ENCODE measurements at places on chromosomes 3 and 15. TPM values are rescaled to one million over a fixed set of nuclear protein-coding genes. Genes with fewer than 3 reads are reported as not detected.

The PEX5L gene
- total RNA-seq: 0.31 TPM

- H3K27me3 ChIP-seq: peaks cover 19% of the 10 kb centered on the region
- H3K4me3 ChIP-seq: no peak overlapping the region
- H3K27ac ChIP-seq: no peak overlapping the region
- DNase-seq: no peak
- H3K4me1 ChIP-seq: no peaks in the 10 kb centered on the region
- H3K36me3 ChIP-seq: no peaks in the 10 kb centered on the region
Observed at GRCh38 chr3:187228740-187229139, 31.5 kb downstream of the RTP1 start.

The FMN1 gene
- 1.1 TPM for total RNA-seq

The SOX2 gene
- 0.16 TPM for total RNA-seq

DNA sequence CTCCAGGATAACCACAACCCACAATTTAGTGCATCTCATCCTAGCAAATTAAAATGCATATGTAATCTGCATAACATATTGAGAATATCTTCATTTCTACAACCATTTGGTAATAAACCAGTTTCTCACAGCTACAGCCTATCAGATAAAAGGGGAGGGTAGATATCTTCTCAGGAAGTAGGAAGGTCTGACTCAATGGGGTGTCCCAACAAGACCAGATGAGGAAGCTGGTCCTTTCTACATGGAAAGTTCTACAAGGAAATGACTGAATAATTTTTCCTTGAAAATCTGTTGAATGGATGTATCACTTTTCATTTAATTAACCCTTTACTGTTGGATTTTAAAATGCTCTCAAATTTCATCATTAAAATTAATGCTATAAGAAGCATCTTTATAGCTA lies 17.4 kb upstream of the TMPRSS7 start:
- no peak for DNase-seq
- no peaks in the 10 kb centered on the region for H3K36me3 ChIP-seq
- peaks cover 16% of the 10 kb centered on the region for H3K4me1 ChIP-seq
- no peak overlapping the region for H3K27ac ChIP-seq
- no peaks in the 10 kb centered on the region for H3K27me3 ChIP-seq

DNA sequence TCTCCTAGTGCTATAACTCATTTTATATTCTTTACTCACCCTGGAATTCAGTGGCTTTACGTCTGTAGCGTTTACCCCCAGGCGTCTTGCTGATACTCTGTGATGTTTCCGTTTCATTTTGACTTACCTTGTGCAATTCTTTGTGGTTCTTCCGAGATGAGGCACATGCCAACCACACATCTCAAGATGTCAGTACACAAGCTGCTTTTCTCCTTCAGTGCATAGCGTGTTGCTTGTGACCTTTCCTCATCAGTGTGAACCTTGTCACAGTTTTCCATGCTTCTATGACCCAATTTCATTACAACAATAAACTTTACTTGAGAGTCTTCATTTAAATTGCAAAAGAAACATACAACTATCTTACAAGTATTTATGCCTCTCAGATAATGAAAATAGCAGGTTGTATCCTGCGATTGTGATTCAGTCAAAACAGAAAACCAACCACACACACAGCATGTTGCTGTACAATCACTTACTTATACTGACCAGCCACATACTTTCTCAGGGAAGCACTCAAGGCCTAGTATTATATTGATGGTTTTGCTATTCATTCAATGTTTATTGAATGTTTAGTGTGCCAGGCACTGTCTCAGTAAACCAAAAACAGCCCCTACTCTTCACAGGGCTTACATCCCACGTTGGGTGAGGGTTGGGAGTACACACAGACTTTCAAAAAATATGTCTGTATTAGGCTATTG lies 4.6 kb upstream of the TBL1XR1 start:
- H3K27ac ChIP-seq: peak overlapping the region; percentile 16
- H3K27me3 ChIP-seq: no peaks in the 10 kb centered on the region
- peak overlapping the region; percentile 60 for H3K4me3 ChIP-seq
- H3K4me1 ChIP-seq: peaks cover 50% of the 10 kb centered on the region
- H3K36me3 ChIP-seq: peaks cover 1% of the 10 kb centered on the region

- no peak overlapping the region for H3K27ac ChIP-seq
- H3K27me3 ChIP-seq: peaks cover 26% of the 10 kb centered on the region
Observed at GRCh38 chr15:69536726-69537512, 84.3 kb downstream of the RPLP1 start.

The SATB1 gene
- 716 TPM for total RNA-seq

The NTRK3 gene
- total RNA-seq: 8.9 TPM

DNA sequence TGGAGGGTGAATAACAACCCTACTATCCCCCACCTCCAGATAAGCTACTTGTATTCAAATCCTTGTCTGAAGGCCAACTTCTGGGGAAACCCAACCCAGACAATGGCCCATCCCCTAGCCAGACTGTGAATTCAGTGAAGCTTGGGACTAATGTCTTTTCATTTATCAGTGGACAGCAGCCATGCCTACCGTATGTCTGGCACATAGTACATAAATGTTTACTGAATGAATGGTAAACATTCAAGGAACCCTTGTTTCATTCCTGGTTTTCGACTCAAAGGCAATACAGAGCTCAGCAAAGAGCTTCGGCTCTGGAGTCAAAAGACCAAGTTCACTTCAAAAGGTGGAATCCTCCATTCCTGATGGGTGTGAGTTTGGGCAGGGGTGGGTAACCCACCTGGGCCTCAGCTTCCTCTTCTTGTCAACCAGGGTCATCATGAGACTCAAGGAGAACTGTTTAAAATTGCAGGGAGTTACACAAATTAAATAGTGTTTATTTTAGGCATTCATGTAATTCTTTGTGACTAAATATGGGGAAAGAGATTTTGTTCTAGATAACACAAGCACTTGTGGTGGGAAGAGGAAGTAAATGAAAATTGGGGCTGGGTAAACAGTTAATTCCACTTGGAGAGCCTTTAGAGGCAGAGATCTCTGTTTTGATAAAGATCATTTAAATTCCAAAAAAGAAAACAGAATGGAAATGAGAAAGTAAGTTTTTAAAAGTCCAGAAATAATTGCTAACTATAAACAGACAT lies 303.7 kb upstream of the WNT5A start:
- no peaks in the 10 kb centered on the region for H3K4me1 ChIP-seq
- H3K27me3 ChIP-seq: no peaks in the 10 kb centered on the region
- H3K36me3 ChIP-seq: no peaks in the 10 kb centered on the region

DNA sequence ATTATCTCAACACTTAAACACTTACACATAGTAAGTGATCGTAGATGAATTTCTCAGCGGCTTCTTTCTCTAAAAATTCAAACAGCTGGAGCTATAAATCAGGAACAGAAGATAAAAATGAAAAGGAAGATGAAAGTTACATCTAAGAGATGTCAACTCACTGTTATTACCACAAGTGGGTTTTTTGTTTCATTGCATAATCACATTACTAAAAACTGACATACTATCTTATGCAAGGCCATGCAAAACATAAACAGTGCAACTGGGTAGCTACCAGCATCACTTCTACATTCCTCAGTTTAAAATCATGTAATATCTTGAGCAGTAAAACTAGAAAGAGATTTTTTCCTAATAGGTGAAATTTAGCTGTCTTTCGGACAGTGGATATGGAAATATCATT lies 14.9 kb downstream of the MINDY4B start:
- no peaks in the 10 kb centered on the region for H3K4me1 ChIP-seq
- H3K4me3 ChIP-seq: no peak overlapping the region
- no peaks in the 10 kb centered on the region for H3K36me3 ChIP-seq
- H3K27me3 ChIP-seq: peaks cover 17% of the 10 kb centered on the region
- no peak overlapping the region for H3K27ac ChIP-seq

GRCh38 chr3:57176045-57176444 lies 10.9 kb upstream of the IL17RD start:
- no peak for DNase-seq
- no peak overlapping the region for H3K4me3 ChIP-seq
- no peaks in the 10 kb centered on the region for H3K36me3 ChIP-seq

The FAM107A gene
- total RNA-seq: not detected

DNA sequence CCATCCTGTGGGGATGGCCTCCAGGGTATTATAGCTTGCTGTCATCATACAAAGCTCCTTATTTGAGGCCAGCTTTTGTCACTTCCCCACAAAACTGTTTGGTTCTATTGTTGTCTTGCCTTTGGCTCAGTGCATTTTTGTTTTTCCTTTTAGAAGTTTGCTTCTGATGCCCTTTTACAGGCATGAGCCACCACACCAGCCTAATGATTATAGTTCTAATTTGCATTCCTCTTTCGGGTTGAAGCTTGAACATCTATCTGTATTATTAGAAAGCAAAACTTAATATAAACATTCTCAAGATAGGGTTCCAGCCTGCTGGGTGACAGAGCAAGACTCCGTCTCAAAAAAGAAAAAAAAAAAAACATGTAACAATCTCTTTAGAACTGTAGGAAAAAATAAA lies 39.8 kb downstream of the SMARCC1 start:
- H3K4me3 ChIP-seq: no peak overlapping the region
- peaks cover 21% of the 10 kb centered on the region for H3K4me1 ChIP-seq
- DNase-seq: no peak
- H3K36me3 ChIP-seq: peaks cover 4% of the 10 kb centered on the region

The ALPK3 gene
- 0.46 TPM for total RNA-seq

DNA sequence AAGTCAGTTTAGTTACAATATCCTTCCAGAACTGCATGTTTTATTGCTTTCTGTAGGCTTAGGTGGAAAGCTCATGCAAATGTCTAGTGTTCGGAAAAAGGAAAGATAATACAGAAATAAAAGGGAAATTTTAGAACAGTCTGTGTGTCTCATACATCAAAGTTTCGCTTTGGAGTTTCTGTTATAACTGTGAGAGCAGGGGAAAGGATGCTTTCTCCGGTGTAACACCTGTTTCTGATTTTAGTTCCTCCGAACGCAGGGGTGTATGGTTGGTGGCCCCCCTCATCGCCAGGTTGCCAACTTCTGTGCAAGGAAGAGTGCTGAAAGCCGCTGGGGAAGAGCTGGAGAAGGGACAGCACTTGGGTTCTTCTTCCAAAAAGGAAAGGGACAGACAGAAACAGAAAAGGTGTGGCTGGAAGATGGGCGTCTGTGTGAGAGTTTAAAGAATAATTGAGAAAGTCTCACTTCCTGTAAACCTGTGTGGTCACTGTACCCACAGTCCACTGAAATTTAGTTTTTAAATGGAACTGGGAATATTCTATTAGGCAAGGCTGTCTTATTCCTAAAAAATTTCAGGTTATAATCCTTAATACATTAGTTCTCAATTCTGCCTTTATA lies 6.7 kb downstream of the P2RY12 start:
- DNase-seq: no peak
- H3K4me1 ChIP-seq: no peaks in the 10 kb centered on the region
- H3K27me3 ChIP-seq: no peaks in the 10 kb centered on the region
- H3K36me3 ChIP-seq: no peaks in the 10 kb centered on the region
- H3K4me3 ChIP-seq: no peak overlapping the region

GRCh38 chr3:10229576-10229975 lies 18.7 kb upstream of the TATDN2 start:
- no peak for DNase-seq
- H3K4me3 ChIP-seq: peak overlapping the region; percentile 14
- no peak overlapping the region for H3K27ac ChIP-seq

- H3K36me3 ChIP-seq: no peaks in the 10 kb centered on the region
- no peak overlapping the region for H3K4me3 ChIP-seq
Observed at GRCh38 chr3:12442654-12443501, 41.4 kb upstream of the TSEN2 start.

GRCh38 chr3:63874769-63875168 lies 11.1 kb downstream of the ATXN7 start:
- DNase-seq: no peak
- H3K27me3 ChIP-seq: no peaks in the 10 kb centered on the region
- H3K4me1 ChIP-seq: peaks cover 48% of the 10 kb centered on the region

The CD47 gene
- 139 TPM for total RNA-seq

The SAMD7 gene
- total RNA-seq: not detected

GRCh38 chr3:134601539-134602439 lies 49.0 kb downstream of the KY start:
- H3K27me3 ChIP-seq: peaks cover 13% of the 10 kb centered on the region
- no peaks in the 10 kb centered on the region for H3K36me3 ChIP-seq
- peaks cover 9% of the 10 kb centered on the region for H3K4me1 ChIP-seq

The DUOX1 gene
- total RNA-seq: 0.95 TPM

The TMEM158 gene
- total RNA-seq: not detected

DNA sequence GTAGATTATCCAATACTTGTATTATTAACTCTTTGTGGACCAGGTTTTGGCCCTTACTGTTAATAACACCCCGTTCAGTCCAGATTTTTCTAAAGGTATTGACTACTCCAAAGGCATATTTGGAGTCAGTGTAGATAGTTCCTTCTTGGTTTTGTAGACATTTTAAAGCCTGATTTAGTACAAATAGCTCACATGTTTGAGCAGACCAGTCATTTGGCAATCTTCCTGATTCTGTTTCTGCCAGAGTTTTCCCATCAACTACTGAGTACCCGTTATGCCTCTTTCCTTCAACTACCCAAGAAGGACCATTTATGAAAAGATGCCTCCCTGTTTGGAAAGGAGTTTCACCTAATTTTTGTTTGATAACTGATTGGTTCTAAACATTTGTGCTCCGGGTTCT lies 82.0 kb downstream of the CHCHD4 start:
- H3K4me3 ChIP-seq: no peak overlapping the region
- H3K27me3 ChIP-seq: peaks cover 40% of the 10 kb centered on the region
- DNase-seq: no peak
- H3K36me3 ChIP-seq: no peaks in the 10 kb centered on the region
- H3K27ac ChIP-seq: no peak overlapping the region
